Stimulated activated CD4-positive, alpha-beta T cell treated with anti-CD3 and anti-CD28 coated beads, TNF-alpha, amount 100 ng/mL, for 24 hours (primary cell): ENCODE measurements at places on chromosomes 7 and 10.

DNA sequence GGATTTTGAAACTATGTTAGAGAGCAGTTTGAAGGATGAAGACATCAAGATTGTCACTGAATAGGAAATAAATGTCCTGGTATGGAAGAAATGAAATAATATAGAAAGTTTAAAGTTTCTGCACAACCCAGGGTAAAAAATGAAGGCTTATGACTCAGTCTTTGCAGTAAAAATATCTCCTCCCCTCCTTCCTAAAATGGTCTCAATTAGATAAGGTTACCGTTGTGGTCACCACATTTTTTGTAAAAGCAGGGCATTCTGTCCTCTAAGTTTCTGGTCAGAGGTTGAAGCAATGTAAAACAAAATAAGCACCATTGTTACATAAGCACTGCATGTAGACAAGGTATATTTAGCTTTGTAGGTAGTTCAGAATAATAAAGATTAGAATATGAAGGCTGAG lies 403.5 kb downstream of the SUGCT start:
- DNase-seq, result no peak

DNA sequence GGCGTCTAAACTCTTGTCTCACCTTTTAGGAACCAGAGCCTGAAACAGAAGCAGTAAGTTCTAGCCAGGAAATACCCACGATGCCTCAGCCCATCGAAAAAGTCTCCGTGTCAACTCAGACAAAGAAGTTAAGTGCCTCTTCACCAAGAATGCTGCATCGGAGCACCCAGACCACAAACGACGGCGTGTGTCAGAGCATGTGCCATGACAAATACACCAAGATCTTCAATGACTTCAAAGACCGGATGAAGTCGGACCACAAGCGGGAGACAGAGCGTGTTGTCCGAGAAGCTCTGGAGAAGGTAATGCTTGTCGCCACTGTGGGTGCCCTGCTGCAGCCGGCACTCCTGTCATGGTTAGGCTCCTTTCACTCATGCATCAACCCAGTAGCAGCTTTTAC lies 113.1 kb downstream of the ZMYND11 start:
- DNase-seq, result no peak

GRCh38 chr7:124956160-124956559 lies 26.5 kb upstream of the POT1 start:
- no peak for DNase-seq

DNA sequence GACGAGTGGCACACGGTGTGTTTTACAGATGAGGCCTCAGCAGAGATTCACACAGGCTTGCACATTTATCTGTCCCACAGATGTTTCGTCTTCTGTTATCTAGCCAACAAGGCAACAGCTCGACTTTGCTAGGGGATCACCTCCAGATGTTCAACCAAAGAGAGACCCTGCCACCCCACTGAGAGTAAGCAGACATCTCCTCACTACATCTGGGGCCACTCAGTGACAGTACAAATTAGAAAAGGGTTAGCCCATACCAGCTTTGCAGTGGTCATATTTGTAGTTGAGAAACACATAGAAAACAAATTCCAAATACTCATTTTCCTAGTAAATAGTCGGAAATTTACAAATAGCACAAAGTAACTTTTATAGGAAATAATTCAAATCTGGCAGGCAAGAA lies 164.2 kb downstream of the HDAC9 start:
- DNase-seq, result no peak

DNA sequence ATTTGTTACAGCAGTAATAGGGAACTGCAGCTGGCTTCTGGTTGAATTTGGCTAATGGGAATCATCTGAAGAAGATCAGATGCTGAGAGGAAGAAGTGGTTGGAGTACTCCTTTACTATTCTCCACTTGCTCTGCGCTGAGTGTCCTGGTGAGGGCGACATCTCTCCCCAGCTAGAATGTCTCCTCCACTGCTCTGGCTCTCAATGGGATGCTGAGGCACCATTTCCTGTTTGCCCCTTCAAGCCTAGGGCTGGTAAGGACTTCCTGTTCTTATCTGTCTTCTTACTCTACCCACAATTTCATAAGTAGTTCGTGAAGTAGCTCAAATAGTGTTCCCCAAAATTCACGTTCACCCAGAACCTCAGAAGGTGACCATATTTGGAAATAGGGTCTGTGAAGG lies 43.2 kb upstream of the TES start:
- DNase-seq, result no peak

DNA sequence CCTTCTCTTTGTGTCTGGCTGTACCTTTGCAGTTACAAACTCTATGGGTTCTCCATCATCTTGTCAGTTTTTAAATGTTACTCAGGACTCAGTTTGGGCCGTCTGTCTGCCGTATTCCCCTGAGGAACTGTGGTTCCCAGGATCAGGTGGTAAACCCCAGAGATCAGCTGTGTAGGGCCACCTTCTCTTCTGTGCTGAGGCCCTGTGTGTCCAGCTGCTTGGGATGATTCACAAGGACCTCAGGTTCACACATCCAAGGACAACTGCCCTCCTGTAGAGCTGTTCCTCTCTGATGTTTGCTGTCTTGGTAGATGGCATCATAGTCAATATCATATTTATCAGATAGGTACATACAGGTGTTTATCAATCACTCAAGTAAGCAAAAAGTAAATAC lies 24.5 kb downstream of the CUL1 start:
- DNase-seq, result no peak

DNA sequence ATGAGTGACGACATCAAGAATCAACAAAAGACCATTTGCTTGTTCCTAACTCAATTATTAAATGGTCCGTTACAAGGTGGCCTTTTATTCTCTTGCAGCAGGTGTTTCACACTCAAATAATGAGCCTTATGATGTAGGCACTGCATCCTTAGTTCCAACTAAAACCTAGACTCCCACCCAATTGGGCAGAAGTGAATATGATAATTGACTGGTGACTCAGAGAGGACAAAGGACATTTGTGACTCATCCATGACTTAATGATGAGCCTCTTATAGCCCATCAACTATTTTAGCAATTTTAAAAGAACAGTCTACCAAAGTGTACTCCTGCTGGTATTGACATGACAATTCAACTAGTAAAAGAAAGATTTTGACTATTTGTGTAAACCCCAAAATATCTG lies 1027.8 kb upstream of the PHF14 start:
- DNase-seq, result no peak

- DNase-seq, result no peak
Observed at GRCh38 chr7:84524714-84525694, 330.4 kb upstream of the SEMA3A start.

DNA sequence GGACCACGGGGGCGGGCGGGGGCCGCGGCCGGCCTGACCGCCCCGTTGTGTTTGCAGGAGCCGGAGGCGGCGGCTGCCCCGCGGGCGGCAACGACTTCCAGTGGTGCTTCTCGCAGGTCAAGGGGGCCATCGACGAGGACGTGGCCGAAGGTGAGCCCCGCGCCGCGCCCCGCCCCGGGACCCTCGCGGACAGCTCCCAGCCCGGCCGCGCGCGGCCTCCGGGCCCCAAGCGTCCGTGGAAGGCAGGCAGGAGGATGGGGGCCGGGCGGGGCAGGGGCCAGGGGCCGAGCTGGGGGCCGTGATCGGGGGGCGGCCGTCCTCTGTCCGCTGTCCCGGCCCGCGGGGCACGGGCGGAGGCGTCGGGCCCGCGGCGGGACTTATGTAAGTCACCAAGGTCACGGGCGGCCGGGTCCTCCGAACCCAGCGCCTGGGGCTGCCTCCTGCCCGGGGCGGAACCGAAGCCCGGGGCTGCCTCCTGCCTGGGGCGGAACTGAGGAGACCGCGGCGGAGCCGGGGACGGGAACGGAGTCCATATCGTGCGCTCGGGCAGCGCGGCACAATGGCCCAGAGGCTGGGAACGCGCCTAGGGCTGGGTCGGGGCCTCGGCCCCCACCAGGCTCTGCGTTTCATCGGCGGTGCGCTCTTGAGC lies 497 bp downstream of the PPP2R2D start:
- no peak for DNase-seq
